ENCODE measurements at places on chromosomes 7 and 10. TPM values are rescaled to one million over a fixed set of nuclear protein-coding genes. Genes with fewer than 3 reads are reported as not detected.

IKZF1 gene
- not detected for total RNA-seq

DNA sequence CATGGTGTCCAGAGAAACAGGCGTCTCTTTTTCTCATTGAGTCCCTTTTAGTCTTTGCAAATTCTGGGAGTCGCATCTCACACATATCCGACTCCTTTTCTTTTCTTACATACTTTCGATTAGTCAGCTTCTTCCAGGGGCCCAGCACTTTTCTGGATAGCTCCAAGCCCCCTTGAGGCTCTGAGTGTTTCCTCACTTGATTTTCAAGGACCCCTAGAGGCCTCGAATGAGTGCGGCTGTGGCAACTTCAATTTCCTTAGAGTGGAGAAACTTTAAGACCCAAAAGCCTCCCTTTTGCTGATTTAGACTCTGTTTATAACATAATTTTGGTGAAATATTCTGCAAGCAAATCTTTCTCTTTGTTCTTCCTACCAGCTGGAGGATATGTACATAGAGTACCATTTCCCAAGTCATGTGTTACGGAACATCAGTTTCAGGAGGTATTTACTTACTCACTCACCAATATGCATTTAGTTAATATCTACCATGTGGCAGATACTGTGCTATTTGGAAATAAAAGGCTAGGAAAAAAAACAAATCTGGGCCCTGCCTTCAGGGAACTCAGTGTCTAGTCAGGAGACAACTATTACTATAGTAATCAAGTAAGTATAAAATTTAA is 555.2 kb downstream of the REEP3 start:
- no peak for DNase-seq

GRCh38 chr7:18566829-18567228 is 71.3 kb downstream of the HDAC9 start:
- DNase-seq: no peak

- no peak for DNase-seq
Measured at GRCh38 chr7:50312250-50313162, 8.0 kb downstream of the IKZF1 start.

SCIN gene
- total RNA-seq: 1.6 TPM

DNA sequence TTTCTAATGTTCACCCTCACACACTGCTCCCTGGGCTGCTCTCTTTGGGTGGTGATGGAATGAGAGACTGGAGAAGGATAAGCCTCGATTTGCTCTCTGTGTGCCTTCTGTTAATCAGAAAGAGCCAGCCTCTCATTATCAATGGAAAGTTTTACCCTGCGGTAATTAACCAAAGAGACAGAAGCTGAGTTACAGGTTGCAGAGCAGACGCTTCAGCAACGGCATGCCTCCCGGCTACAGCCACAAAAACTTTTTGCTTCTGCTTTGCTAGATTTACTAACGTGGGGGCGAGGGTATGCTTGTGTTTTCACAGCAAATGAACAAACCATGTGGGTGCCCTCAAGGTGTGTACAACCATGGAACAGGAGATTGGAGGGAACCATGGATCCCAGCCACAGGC is 18.0 kb downstream of the GIMAP4 start:
- no peak for DNase-seq

DNA sequence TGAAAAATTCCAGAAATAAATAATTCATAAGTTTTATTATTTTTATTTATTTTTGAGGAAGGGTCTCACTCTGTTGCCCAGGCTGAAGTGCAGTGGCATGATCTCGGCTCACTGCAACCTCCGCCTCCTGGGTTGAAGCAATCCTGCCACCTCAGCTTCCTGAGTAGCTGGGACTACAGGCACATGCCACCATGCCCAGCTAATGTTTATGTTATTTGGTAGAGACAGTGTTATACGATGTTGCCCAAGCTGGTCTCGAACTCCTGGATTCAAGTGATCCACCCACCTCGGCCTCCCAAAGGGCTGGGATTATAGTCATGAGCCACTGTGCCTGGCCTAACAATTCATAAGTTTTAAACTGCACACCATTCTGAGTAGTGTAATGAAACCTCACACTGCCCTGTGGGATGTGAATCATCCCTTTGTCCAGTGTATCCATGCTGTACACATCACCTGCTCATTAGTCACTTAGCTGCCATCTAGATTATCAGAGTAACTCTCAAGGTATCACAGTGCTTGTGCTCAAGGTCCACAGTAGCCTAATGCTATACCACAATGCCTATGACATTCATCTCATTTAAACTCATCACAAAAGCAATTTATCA is 17.9 kb downstream of the RTKN2 start:
- no peak for DNase-seq

DNA sequence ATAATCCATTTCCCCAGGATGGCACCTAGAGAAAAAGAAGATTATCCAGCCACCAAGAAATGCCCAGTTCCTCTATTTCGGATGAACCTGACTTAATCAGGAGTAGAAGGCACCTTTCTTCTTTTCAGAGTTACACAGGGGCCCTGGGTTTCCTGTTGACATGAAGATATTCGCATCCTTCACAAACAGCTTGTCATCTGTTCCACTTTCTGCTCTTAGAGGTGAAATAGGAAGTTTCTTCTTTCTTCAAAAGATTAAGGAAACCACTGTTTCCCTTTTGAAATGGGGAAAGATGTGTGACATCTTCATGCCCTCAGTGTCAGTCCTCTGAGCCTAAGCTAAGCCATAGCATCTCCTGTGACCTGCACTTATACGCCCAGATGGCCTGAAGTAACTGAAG is 39.1 kb upstream of the RAB18 start:
- DNase-seq: no peak

DNA sequence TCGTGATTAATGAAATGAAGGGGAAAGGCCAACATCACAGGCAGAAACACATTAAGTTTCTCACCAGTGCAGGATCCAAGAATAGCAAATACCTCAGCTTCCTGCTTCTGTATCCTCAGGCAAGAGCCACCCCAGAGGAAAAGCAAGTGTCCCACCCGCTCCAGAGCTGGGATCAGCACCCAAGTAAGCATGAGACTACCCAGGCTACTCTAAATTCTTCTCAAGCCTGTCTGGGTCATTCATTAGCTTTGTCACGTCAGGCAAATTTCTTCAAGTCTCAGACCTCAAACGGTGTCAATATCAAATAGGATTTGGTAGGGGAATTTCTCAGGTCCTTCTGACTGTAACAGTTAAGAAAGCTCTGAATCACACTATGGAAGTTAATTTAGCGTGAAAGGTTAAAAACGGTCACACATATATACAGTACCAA is 59.0 kb downstream of the GNA12 start:
- peak; percentile 84 for DNase-seq

CYP3A4 gene
- total RNA-seq: not detected
